ENCODE measurements at places on chromosomes 1 and 21. TPM values are rescaled to one million over a fixed set of nuclear protein-coding genes. Genes with fewer than 3 reads are reported as not detected.

The AADACL4 gene
- total RNA-seq: not detected

The PTPN22 gene
- total RNA-seq: 0.86 TPM

The FCRL6 gene
- total RNA-seq: not detected

The PRR9 gene
- not detected for total RNA-seq

The TBX15 gene
- total RNA-seq: under 0.01 TPM

The VHLL gene
- 0.32 TPM for total RNA-seq

The FCRL2 gene
- not detected for total RNA-seq

The TSACC gene
- not detected for total RNA-seq

The RIPPLY3 gene
- under 0.01 TPM for total RNA-seq

The SERPINC1 gene
- not detected for total RNA-seq

The KPRP gene
- total RNA-seq: not detected

The GJA4 gene
- not detected for total RNA-seq

The SPATC1L gene
- total RNA-seq: 9.5 TPM

The KIF21B gene
- total RNA-seq: 0.32 TPM

The ACKR1 gene
- not detected for total RNA-seq

The SFN gene
- 0.32 TPM for total RNA-seq

The TDRD10 gene
- total RNA-seq: not detected

All from fibroblast of villous mesenchyme (primary cell).